A172 (cell line): ENCODE measurements at places on chromosomes 7 and 10. TPM values are rescaled to one million over a fixed set of nuclear protein-coding genes. Genes with fewer than 3 reads are reported as not detected.
A peak's percentile ranks its signal among the peaks of the same experiment; 100 is the strongest.

- DNase-seq, result no peak
Observed at GRCh38 chr10:13340626-13341376, 7.3 kb downstream of the SEPHS1 start.

GRCh38 chr10:121365566-121365965 is 232.7 kb downstream of the FGFR2 start:
- no peak for DNase-seq

DNA sequence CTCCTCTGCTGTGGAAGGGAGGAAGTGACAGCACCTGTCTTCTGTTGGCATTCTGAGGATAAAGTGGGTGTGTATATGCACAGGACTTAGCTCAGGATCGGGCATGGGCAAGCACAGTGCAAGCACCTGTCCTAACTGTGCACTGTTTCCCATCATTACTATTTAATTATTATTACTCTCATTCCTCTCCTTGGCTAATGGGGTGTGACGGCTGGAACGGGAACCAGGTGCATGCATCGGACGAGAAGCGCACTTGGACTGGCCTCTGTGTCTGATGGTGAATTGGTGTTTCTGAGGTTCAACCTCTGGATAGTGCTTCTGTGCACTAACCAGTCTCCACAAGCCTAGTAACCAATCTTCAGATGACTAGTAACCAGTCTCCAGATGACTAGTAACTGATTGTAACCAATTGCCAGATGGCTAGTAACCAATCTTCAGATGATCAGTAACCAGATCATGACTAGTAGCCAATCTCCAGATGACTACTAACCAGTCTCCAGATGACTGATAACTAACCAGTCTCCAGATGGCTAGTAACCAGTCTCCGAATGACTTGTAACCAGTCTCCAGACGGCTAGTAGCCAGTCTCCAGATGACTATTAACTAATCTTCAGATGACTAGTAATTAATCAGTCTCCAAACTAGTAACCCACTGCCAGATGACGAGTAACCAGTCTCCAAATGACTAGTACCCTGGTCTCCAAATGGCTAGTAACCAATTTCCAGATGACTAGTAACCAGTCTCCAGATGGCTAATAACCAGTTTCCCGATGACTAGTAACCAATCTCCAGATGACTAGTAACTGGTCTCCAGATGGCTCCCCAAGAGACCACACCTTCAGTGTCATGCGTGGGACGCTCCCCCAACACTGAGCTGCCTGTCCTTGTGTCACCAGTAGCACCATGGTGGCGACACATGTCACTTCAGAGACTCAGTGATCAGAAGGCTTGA is 85.8 kb downstream of the PAXIP1 start:
- DNase-seq, result no peak

- DNase-seq, result no peak
Observed at GRCh38 chr10:62034096-62034640, 132.7 kb downstream of the ARID5B start.

GRCh38 chr7:139265673-139266072 is 34.6 kb downstream of the UBN2 start:
- DNase-seq, result no peak

DNA sequence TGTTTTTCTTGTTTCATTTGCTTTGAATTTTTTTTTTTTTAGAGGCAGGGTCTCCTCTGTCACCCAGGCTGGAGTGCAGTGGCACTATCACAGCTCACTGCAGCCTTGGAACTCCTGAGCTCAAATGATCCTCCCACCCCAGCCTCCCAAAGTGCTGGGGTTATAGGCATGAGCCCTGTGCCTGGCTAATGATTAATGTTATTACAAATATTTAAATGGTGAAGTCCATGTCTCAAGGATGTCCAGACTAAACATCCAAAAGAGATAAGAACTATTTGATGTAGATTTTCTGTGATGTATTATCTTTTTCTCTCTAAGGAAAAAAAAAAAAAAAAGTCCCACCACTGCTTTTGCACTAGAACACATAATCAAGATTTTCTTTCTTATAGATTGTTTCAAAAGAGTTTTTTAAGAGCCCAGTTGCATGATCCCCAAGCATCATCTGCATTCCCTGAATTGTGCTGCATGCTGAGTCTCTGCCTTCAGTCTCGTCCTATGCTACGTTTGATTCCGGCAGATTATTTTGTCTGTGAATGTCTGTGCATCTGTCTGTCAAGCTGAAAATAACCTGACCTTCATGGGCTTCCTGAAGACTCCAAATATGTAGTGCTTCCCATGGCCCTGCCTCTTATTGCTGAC is 33.4 kb downstream of the MACROH2A2 start:
- no peak for DNase-seq

DNA sequence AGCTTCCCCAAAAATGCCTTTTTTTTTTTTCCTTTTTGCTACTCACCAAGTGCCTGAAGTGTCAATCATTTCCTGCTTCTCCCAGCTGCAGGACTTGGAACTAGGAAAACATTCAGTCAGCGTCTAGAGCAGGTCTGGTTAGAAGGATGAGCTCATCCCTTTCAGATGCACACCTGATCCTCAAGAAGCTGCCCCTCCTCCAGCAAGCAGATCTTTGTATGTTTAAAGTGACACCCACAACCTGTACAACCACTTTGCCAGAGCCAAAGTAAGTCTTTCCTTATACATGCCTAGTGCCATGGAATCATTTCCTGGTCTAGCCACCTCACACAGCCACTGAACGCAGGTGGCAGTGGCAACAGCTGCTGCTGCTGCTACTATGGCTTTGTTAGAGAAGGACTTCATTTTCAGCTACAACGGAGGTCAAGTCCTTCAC is 10.4 kb upstream of the USP54 start:
- peak; percentile 55 for DNase-seq

- peak; percentile 21 for DNase-seq
Observed at GRCh38 chr7:42070068-42070467, 166.9 kb downstream of the GLI3 start.

DNA sequence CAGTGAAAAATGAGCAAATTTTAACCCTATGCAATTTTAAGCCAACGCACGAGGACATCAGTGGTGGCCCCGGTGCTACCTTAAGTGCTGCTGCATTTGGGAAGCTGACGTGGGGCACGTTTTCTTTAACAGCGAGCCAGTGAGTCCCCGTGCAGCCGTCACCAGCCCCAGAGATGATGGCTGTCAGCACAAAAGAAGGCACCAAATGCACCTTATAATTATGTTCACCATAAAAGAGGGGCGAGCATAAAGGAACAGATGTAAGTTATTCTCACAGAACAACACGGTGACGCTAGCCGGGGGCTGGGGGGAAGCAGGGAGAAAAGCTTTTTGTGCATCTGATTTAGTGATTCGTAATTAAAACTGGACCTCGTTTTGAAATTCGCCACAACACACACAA is 260.1 kb downstream of the DNAJB6 start:
- no peak for DNase-seq

DNA sequence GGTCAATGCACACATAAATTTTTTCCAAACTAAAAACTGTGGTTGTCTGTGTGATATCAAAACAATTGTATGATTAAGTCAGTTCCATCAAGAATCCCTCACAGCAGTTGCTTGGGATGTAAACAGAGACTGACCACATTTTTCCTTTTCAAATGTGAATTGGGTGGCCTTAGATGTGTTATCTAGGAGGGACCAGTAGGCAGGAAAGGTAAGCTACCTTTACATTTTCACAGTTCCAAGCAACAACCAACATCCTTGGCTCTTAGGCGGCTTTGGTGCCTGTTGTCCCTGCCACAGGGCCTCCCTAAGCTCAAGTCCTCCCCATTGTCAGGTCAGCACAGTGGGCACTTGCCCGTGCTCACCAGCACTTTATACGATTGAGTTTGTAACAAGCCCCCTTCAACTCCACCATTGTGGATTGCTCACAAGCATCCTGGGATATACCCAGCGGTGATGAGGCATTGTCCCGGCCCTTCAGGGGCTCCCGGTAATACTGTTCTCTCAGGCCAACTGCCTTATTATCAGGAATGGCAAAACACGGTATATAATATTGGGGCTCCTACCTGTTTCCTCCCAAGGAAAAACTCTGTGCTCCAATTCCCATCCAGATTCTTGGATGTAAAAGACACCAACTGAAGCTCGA is 114.9 kb upstream of the ANKRD1 start:
- DNase-seq, result no peak

DNA sequence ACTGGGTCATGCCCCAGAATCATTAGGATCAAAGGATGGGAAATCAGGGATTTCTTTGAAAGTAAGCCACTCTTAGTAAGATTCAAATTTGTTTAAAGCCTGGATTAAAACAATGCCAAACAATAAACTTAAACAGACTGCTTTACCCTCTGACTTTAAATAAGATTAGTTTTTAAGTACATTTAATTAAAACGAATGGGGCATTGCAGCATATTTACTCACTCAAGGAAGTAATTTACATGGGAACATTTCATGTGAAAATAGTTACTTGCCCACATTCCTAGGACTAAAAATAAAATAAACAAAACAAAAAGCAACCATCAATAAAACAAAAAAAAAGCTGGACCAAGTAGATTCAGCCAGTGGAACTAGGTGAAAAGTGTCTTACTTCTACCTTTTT is 7.8 kb downstream of the ABLIM1 start:
- DNase-seq, result no peak

- DNase-seq, result no peak
Observed at GRCh38 chr10:963655-964054, 24.6 kb upstream of the GTPBP4 start.

DNA sequence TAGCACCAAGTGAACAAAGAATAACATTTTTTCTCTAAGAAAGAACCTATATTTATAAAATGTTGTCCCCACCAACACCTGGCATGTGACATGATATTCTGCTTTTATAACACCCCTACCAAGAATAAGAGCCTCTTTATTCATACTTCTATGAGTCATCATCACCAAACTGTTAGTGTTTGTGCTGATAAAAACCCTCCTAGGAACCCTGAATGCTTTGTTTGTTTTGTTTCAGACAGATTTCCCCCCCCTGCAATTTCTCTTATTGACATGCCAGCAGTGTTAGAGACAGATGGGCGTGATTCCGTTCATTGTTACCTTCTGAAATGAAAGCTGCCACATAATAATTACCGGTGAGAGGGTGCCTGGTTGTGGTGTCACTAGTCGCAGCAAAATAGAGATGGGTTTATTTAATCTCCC is 651.1 kb downstream of the SORCS1 start:
- peak; percentile 43 for DNase-seq

DNA sequence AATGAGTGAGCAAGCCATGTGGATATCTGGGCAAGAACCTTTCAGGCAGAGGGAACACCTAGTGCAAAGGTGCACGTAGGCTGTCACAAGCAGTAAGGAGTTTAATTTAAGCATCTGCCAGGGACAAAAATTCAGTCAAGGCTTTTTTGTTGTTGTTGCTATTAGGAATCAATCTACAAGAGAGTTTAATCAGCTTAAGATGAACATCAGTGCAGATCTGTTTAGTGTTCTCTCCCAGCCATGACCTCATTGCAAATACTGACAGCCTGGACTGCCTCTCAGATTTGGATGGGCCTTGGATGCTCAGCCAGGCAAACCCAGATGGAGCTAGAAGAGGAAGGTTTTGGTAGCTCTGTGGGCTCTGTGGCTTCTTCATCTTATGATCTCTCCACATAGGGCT is 3.3 kb upstream of the GLCCI1 start:
- DNase-seq, result no peak

DNA sequence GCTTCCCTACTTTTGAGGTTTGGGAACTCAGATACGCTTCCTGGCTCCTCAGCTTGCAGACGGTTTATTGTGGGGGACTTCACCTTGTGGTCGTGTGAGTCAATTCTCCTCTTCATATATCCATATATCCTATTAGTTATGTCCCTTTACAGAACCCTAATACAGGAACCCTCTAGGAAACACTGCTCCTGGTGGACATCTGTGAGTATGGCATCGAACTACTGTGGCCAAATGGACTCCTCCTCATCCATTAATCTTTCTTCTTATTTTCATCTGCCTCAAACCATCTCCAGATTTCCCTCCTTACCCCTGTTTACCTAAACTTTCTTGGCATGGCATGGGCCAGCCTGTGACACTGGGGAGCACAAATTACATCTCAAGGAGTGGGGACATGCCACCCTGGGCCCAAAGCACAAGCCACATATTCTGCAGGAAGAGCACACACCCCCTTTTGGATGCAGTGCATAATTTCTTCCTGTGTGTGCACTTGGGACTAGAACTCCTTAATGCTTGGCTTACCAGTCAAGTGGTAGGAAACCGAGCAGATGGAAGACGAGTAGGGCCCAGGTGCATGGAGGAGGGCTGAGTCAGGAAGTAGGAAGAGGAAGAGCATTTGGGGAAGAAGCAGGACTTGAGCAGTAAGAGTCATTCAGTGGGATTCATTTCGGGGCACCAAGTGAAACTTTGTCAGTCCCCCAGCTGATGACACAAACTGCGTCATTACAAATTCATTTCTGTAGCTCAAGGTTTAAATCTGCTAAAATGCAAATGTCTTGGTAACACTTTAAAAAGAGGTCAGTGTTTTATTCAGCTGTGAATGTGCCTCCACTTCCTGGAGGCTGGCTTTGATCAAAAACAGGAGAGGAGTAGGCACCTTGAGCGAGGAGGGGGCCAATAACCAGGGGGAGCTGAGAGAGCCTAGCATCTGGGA is 80.8 kb upstream of the PLXNA4 start:
- DNase-seq, result no peak

- no peak for DNase-seq
Observed at GRCh38 chr7:50629238-50629901, 64.2 kb upstream of the DDC start.

GRCh38 chr7:90188281-90188680 is 23.3 kb upstream of the STEAP2 start:
- DNase-seq, result no peak

- no peak for DNase-seq
Observed at GRCh38 chr7:10939237-10939910, 34.3 kb upstream of the PHF14 start.

DNA sequence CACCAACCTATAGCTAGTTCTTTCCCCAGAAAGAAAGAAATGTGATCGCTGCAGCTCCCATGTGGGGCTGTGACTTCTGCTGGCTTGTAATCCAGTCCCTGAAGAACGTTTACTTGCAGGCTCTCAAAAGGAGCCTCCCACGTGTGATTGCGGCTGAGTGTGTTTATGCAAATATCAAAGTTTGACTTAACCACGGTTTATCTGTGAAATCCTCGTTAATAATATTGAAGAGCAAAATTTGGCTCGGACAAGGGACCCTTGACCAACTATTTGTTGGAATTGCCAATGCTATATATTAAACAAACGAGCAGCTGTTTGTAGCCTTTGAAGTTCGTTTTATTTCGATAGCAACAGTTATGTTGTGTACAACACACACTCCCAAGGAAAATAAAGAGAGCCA is 470.1 kb upstream of the NRP1 start:
- DNase-seq, result no peak

DNA sequence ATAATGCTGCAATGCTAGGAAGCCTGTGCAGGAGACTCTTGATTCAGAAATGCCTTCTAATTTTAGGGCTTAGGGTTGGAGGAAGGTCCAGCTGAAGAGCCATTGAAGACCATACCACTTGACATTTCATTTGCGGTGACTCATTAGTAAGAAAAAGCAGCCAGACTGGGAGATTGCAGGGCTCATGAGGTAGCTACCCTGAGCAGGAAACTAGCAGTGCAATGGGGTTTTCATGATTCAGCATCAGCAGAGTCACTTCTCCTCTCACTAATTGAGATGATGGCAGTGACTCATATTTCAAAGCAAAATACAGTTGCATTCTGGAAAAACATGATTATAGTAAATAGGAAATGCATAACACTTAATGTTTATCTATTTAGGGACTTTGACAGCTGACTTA is 434.1 kb downstream of the DNAJB9 start:
- DNase-seq, result peak; percentile 86

The OPN4 gene
- 0.31 TPM in 1 of 2 replicates, not detected in the other for total RNA-seq

The NUTM2E gene
- total RNA-seq, result 0.07 TPM in 1 of 2 replicates, not detected in the other

The TMEM184A gene
- total RNA-seq, result 2.7 and 3.6 TPM in 2 replicates

The EPHB6 gene
- 2.0 and 2.7 TPM in 2 replicates for total RNA-seq

The BAMBI gene
- 36.2 and 43.8 TPM in 2 replicates for total RNA-seq

The ANKRD30A gene
- total RNA-seq, result not detected in 2 replicates

The HOXA6 gene
- total RNA-seq, result 0.48 TPM in 1 of 2 replicates, not detected in the other

The SCART1 gene
- not detected in 2 replicates for total RNA-seq

The SH2D4B gene
- 0.07 and 0.53 TPM in 2 replicates for total RNA-seq

The SLC35B4 gene
- total RNA-seq, result 19.4 and 20.7 TPM in 2 replicates

The KIAA1549 gene
- 2.2 and 2.4 TPM in 2 replicates for total RNA-seq
